ENCODE measurements at places on chromosomes 12 and 14.
A peak's percentile ranks its signal among the peaks of the same experiment; 100 is the strongest.

DNA sequence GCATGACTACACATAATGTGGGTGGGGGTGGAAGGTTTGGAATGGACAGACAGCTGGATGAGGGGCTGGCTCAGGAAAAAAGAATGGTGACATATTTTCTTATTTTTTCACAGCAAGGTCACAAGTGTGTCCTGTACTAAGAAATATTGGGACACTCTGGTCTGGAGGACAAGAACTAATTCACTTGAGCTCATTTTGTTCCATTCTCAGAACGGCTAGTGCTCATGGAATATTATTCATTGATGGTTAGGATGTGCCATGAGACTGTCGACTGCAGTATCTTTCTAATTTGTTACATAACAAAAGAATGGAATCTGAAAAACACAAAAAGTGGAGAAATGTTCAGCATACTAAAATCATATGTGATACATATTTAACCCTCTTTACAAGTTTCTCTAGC lies 149.5 kb downstream of the BMP4 start:
- no peak overlapping the region for H3K4me3 ChIP-seq
- H3K4me1 ChIP-seq: peaks cover 6% of the 10 kb centered on the region
- no peak for DNase-seq
- no peaks in the 10 kb centered on the region for H3K36me3 ChIP-seq
- no peak overlapping the region for H3K27ac ChIP-seq
- no peaks in the 10 kb centered on the region for H3K27me3 ChIP-seq

- H3K27ac ChIP-seq: no peak overlapping the region
- no peaks in the 10 kb centered on the region for H3K36me3 ChIP-seq
- no peak overlapping the region for H3K4me3 ChIP-seq
- peaks cover 14% of the 10 kb centered on the region for H3K4me1 ChIP-seq
- DNase-seq: no peak
- no peaks in the 10 kb centered on the region for H3K27me3 ChIP-seq
Measured at GRCh38 chr12:82698708-82699564, 12.2 kb downstream of the TMTC2 start.

- H3K27ac ChIP-seq: peak overlapping the region; percentile 47
- DNase-seq: peak; percentile 32
- H3K4me1 ChIP-seq: peaks cover 14% of the 10 kb centered on the region
- no peaks in the 10 kb centered on the region for H3K36me3 ChIP-seq
Measured at GRCh38 chr12:12736759-12737676, 19.9 kb downstream of the CDKN1B start.

GRCh38 chr14:89637581-89637980 lies 220.5 kb upstream of the FOXN3 start:
- no peaks in the 10 kb centered on the region for H3K27me3 ChIP-seq
- H3K4me1 ChIP-seq: peaks cover 8% of the 10 kb centered on the region
- no peak overlapping the region for H3K27ac ChIP-seq
- no peaks in the 10 kb centered on the region for H3K36me3 ChIP-seq
- no peak for DNase-seq
- no peak overlapping the region for H3K4me3 ChIP-seq

- no peak overlapping the region for H3K4me3 ChIP-seq
- H3K4me1 ChIP-seq: no peaks in the 10 kb centered on the region
- H3K27me3 ChIP-seq: no peaks in the 10 kb centered on the region
- H3K27ac ChIP-seq: no peak overlapping the region
- H3K36me3 ChIP-seq: peaks cover 14% of the 10 kb centered on the region
Measured at GRCh38 chr12:48691826-48692487, 9.9 kb upstream of the KANSL2 start.

Measured in neural progenitor cell (in vitro differentiated cells).